ENCODE measurements at places on chromosomes 1 and 21.

DNA sequence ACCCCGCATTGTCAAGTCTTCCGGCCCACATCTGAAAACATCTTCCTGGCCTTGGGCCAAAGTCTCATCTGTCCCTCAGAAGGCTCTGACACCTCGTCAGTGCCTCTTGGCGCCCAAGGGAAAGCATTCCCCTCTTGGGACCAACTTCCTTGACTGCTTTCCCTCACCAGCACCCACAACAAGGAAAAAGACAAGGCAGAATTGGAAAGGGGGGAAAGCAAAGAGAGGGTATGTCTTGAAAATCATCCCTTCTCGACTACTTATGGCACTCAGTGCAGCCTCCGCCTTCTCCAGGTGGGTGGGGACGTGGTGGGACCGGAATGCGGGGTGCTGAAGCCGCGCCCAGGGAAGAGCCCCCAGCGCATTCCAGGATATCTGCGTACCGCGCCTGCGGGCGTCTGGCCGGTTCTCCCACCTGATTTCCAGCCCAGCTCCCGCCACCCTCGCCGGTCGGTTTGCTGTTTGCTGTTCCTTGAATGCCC lies 554 bp upstream of the SLC39A1 start:
- peak; percentile 98 for DNase-seq

DNA sequence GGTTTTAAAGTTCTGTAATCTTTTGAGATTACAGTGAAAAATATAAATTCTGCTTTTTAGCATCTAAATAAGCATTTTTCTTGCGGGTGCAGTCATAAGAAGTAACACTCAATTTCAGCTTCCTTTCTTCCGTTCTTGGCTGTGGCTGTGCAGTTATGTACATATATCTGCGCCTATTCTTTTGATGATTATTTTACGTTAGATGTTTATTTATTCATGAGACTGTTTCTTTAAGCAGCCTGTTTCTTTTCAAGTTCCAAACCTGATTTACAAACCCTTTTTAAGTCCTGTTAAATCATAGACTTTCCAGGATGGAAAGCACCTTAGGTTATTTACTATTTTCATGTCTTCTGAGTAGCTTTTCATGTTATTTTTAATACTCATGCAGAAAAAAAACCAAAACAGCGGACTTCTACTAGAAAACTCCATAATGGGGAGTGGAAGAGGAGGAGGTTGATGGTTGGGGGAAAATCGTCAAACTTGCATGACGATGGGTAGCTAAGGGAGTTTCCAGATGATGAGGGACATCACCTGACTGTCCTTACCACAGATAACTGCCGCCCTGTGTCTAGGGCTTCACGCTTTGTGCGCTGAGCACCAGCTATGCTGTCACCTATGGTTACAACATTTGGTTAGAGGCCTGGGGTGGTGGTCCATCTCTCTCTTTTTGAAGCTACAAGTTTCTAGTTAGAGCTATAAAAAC lies 2.6 kb downstream of the PRDM2 start:
- DNase-seq, result no peak

- DNase-seq, result no peak
These were observed 28.3 kb upstream of the KIF26B start for GRCh38 chr1:245126530-245126929.

DNA sequence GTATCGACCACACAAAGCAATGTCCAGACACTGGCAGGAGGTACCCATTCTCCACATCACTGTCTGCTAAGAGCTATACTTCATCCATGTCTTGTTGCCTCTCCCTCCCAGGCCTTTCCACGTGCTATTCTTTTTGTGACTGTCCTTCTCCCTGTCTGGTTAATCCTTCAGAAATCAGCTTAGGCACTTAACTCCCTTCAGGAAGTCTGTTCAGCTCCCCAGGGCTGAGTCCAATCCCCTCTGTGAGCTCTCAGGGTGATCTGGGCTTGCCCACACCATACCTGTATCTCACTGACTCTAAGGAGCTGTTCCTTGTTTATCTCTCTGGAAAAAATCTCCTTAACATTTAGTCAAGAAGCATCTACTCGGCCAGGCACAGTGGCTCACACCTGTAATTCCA lies 69.4 kb downstream of the NID1 start:
- no peak for DNase-seq

DNA sequence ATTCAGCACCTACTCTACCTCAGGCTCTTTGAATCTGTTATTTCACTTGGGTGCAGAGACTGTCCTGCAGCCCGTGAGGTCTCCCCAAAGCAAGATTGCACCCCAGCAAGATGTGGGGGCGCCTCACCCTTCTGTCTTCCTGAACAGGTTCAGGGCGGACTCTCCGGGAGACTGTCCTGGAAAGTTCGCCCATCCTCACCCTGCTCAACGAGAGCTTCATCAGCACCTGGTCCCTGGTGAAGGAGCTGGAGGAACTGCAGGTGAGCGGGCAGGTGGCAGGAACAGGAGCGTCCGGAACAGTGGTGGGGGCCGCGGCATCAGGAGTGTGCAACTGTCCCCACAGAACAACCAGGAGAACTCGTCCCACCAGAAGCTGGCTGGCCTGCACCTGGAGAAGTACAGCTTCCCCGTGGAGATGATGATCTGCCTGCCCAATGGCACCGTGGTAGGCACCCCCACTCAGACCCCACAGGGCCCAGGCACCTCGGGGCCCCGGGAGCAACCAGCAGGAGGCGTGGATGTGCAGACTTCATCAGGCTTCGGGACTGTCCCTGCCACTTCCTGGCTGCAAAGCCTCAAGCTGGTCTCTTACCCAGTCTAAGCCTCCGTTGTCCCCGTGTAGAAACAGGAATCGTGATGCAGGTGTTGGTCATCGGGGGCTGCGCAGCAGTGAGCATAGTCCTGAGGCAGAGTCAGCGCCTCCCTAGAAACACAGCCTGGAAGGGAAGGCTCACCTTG lies 5.9 kb upstream of the MTFR1L start:
- DNase-seq, result no peak

DNA sequence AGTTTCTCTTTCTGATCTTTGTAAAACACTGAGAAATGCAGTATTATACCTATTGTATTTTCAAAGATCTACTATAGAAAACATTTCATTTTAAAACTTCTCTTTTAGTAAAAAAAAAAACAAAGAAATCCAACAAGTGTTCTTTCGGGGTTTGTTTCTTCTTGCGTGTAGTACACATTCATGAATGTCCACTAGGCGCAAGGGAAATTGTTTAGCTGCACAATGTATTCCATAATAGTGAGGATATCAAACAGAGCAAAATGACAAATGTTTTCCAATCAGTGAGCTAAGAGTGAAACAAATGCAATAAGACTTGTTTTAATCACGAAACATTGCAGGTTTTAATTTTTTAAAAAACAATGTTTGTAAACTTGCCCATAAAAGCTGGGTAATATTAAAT lies 68.6 kb downstream of the LHX8 start:
- no peak for DNase-seq

GRCh38 chr1:207280706-207281105 lies 40.8 kb upstream of the CD55 start:
- no peak for DNase-seq

GRCh38 chr1:238401144-238401543 lies 510.4 kb upstream of the ZP4 start:
- no peak for DNase-seq

GRCh38 chr1:70400335-70400734 lies 10.7 kb upstream of the CTH start:
- DNase-seq, result no peak

DNA sequence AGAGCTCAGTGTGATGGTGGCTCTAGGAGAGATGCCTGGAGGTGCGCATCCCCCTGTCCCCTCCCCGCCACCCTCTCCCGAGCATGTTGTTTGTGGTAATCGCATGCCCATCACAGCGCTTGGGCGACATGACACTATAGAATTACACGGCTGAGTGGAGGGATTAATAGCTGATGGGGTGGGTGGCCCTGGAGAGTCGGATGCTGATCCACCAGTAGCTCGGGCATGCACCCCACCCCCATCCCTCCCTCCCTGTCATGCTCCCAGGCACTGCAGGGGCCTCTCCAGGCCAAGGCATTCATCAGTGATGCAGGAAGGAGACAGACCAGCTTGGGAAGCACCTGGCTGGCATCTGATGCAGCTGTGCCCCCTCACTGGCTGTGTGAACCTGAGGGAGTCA lies 159.0 kb upstream of the IGSF21 start:
- no peak for DNase-seq

- no peak for DNase-seq
These were observed 309.2 kb downstream of the HLX start for GRCh38 chr1:221188458-221188857.

DNA sequence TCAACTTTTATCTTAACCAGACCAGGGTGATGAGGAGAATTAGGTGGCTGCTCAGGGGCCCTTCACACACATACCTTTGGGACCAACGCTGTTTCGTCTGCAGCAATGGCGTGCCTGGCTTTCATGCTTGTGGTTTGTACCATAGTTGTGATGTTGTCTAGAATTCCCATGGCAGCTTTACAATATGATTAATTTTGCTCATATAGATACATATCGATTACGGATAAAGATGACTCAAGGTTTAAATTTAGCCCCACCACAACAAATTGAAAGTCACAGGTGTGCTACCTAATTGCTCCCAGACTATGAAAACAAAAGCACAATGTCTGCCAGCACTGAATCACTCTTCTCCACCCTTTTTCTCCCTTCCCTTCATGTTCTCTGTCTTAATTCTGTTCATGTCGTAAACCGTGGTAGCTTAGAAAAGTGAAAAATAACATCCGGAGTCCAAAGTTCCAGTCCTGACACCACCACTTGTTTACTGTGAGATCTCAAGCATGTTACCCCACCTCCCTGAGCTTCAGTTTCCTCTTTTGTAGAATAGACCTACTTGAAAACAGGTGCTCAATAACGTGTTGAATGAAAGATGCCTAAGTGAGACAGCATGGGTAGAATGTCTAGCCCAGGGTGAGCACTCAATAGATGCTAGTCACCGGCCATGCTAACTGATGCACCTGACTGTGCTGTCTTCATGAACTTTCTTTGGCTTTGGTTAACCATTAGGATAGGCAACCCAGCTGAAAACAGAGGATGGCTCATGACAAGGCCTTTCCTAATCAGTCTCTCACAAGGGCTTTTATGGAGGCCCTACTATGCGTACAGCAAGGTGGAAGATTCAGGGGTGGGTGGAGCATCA lies 22.1 kb upstream of the JUN start:
- DNase-seq, result no peak

DNA sequence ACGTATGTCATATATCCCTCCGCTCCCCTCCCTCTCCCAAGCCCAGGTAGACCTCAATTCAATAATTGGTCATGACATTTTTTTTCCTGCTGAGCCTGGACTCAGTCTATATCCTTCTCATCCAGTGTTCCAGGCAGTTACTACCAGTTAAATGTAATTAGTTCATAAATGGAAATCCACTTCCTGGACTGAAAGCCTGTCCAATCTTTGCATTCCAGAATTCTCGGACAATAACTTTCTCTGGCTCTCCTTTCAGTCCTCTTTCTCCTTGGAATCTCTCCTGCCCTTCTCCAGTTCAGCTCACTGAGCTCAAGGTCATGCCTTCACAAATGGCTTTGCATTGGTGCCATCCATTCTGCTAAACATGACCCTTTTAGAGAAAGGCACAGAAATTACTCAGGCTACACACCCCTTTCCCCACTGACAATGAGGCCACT lies 34.8 kb downstream of the VWA5B1 start:
- no peak for DNase-seq

GRCh38 chr1:193388165-193388564 lies 201.8 kb upstream of the B3GALT2 start:
- no peak for DNase-seq

DNA sequence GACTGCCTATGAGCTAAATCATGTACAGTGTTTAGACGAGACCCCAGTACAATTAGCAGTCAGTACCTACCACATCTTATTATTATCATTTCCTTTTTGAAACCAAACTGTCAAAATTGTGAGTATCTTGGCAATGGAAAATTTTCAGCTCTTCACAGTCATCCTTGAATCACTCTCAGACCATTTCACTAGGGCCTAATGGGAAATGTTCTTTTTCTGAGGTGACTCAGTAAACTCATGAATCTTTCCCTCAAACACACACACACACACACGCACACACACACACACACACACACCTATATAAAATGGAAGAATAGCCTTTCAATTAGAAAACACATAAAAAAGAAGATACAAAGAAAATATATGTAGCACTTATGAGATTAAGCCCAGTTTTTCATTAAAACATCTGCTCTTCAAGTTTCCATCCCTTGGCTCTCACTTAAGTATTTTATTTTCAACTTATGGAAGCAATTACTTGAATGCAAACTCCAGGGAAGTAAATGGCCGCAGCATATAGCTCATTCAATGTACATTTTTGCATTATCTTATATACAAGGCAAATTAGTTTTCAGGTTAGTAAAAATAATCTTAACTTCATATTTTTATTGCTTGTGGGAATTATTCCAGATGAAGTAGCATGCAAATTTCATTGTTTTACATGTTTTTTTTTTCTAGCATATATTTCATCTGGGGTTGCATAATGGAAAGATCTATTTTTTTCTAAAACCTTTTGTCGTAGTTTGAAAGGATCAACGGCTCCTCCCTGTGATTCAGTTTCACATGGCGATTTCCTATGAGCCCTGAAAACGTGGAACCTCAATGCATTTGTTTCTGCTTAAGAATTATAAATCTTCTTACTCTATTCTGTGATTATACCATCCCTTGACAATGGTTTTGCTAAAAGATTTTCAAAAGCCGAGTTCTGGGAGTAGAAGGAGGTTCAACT lies 46.3 kb upstream of the TMPRSS15 start:
- no peak for DNase-seq
